ENCODE measurements at places on chromosomes 3 and 15.
A peak's percentile ranks its signal among the peaks of the same experiment; 100 is the strongest.

DNA sequence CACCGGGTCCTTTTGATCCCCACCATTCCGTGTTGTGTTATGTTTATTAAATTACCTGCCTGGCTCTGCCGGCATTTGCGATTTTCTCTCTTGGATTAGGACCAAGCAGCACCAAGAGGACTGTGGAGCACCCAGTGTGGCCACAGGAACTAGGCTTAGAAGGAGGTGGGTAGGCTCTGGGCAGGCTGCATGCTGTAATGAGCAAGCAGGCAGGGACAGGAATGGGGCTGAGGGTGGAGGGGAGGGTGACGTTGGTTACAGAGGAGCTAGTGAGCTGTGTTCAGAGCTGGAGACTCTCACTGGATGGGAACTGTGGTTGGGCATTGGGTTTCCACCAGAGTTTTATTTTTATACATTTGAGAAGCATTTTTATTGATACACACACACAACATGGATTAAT, 7.9 kb upstream of the SCN5A start:
- no peak for DNase-seq

DNA sequence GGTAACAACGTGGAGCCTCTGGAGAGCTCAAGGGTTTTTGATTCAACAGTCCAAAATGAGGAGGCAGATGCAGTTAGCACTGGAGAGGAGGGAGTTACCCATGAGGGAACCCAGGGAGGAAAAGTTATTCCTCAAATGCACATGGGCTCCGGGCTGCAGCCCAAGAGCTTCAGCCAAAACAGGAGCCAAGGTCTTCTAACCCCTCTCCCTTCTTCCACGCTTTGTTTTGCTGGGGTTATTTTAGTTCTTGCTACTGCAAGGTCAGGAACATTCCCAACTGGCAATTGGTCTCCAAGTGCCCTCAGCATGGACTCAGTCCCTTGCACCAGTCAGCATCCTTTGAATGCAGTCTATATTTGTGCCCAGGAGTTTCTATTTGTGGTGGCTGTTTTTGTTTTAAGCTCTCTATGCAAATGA, 90.0 kb downstream of the TGFBR2 start:
- no peak for DNase-seq

- no peak for DNase-seq
Observed at GRCh38 chr3:97301114-97301513, 463.4 kb upstream of the ARL6 start.

DNA sequence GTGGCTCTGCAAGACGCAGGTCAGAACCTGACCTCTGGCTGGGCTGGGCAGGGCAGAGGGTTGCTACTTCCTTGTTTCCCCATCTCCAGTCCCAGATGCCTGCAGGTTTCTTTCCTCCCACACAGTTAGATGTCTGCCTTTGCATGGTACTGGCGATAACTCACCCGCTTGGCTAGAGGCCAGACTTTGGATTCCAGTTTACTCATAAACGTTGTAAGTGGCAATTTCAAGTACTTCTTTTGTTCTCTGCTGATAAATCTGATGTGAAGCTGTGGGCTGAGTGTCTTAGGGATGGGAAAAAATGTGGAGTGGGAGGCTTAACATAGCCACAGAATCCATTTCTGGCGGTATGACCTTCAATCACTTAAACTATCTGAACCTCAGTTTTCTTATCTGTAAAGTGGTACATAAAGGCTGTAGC, 194.2 kb downstream of the EBLN2 start:
- DNase-seq, result no peak

DNA sequence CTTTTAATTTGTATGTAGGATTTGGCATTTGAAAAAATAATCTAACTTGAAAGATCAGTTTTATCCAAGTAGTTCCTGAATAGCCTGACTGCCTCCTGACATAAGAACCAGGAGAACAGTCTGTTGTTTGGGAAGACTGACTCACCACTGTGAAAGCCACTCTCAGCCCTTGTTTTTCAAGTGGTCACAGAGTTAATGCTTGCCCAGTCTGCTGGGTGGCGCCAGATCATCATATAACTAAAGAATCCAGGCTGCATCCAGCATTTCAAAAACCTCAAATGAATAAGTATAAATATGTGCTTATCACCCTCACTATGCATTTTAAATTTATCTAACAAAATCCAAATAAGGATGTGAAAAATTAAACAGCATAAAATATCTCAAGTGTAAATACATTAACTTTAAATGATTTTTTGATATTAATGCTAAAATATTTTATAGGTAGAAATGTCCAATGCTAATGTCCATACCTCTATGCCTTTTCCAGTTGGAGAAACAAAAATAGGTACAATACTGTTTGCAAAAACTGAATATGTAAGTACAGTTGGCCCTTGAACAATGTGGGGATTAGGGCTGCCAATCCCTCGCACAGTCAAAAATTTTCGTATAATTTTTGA, 26.9 kb upstream of the ZBBX start:
- no peak for DNase-seq

GRCh38 chr15:70741677-70742293, 21.6 kb downstream of the UACA start:
- DNase-seq, result no peak

DNA sequence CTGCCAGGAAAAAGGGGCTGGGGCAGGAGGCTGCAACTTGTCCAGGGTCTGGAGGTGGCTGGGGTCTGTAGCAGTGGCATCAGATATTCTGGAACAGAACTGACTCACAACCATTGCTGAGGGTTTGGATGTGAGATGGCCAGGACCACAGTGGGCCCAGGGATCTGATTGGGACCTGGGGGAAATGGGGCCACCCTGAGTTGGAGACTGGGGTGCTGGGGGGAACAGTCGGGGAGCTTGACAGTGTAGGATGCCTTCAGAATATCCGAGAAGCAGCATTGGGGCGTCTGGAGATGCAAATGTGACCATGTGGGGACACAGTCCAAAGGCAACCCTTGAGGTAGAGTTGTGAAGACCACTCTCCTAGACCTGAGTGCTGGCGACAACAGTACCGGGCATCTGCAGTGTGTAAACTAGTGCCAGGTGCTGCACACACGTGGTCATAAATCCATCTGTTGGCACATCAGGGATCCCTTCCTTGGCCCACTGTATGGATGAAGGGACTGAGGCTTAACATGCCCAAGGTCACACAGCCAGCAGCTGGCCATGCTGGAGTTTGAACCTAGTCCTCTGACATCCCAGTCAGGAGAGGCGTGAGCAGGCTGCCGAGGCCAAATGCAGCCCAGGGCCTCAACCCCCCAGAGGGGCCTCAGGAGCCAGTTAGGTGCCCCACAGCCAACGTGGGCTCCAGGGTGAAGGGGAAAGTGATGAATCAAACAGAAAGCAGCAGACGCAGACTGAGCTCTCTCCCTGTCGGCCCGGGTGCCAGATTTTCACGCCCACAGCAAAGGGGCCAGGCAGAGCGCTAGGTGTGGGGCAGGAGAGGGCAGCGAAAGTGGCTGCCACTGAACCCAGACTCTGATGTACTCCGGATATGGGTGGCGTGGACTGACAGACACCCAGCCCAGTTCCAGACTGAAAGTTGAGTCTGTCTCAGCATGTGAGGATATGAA, 18.8 kb downstream of the HEMK1 start:
- peak; percentile 73 for DNase-seq

DNA sequence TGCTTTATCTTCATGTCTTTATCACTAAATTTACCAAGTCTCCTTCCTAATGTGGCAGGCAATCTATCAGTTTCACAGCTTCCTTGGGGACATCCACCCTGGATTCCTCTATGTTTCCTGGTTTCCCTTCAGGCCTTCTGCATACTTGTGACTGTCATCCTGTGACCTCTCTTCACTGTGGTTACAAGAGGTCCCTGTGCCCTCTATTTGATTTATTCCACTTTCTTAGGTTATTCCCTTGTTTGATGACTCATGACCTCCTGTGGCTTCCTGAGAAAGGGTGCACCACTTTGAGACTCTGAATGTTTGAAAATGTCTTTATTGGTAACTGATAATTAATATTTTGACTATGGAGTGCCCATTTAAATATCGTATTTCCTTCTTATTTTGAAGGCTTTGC, 60.5 kb upstream of the KY start:
- no peak for DNase-seq

GRCh38 chr3:194343561-194343893, 7.6 kb downstream of the CPN2 start:
- no peak for DNase-seq

GRCh38 chr15:74752531-74752930, 3.9 kb downstream of the CYP1A2 start:
- no peak for DNase-seq

DNA sequence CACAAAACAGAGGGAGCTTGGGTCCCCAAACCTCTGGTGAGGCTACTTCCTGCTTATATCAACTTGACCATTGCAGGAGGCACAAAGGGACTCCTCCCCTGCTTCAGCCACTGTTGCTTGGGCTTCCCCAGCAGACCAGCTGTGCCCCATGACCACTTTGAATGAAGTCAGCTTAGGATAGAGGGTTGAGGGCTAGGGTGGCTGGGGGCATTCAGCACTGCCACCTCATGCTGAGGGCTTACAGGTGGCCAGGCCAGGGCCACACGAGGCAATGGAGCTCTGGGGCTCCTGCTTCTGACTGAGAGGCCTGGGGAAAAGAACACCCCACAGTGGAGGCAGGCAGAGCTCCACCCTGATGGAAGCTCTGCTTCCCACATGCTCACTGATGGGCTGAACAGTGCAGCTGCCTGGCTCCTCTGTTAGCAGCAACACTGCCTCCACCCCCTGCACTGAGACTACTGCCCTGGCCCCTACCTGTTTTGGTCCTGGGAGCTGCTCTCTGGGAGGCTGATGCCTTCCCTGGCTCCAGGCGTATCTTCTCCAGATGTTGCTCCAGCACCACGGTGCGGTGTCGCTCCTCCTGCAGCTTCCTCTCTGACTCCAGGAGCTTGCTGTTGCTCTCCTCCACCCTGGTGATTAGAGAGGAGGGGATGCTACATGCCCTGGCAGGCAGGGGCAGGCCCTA, 10.2 kb upstream of the HHATL start:
- DNase-seq, result no peak

GRCh38 chr3:134404366-134404885, 30.2 kb upstream of the AMOTL2 start:
- DNase-seq, result no peak

GRCh38 chr3:155704061-155704460, 40.8 kb downstream of the PLCH1 start:
- DNase-seq, result no peak

DNA sequence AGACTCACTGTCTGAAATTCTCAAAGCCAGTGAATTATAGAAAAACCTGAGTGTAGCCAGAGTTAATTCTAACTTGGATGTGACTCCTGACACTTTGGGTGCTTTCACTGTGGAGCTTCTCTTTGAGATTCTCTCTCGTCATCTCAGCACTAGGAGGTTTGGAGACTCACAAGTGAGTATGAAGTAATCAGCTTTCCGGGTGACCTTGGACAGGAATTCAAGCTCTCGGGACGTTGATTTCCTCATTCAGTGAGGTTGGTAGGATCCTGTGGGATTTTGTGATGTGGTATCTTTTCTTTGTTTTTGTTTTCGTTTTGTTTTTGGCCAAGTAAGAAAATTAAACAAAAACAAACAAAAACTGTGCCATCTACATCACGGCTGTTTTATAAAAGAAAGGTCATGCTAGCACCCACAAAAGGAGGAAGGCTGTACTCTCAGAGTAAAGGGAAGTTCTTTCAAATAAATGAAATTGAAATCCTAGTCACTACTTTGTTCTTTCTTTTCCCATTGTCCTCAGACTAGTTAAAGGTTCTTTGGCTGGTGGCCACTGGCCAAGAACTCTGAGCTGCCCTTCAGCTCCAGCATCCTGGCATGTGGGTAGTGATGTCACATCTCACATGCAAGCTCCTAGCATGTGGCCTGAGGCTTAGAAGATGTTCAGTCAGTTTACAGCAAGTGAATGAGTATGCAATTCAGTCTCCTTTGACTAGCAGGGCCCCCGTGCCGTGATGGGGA, 263.3 kb upstream of the TPM1 start:
- DNase-seq, result no peak

GRCh38 chr15:58495891-58496408, 64.2 kb downstream of the LIPC start:
- DNase-seq, result no peak

DNA sequence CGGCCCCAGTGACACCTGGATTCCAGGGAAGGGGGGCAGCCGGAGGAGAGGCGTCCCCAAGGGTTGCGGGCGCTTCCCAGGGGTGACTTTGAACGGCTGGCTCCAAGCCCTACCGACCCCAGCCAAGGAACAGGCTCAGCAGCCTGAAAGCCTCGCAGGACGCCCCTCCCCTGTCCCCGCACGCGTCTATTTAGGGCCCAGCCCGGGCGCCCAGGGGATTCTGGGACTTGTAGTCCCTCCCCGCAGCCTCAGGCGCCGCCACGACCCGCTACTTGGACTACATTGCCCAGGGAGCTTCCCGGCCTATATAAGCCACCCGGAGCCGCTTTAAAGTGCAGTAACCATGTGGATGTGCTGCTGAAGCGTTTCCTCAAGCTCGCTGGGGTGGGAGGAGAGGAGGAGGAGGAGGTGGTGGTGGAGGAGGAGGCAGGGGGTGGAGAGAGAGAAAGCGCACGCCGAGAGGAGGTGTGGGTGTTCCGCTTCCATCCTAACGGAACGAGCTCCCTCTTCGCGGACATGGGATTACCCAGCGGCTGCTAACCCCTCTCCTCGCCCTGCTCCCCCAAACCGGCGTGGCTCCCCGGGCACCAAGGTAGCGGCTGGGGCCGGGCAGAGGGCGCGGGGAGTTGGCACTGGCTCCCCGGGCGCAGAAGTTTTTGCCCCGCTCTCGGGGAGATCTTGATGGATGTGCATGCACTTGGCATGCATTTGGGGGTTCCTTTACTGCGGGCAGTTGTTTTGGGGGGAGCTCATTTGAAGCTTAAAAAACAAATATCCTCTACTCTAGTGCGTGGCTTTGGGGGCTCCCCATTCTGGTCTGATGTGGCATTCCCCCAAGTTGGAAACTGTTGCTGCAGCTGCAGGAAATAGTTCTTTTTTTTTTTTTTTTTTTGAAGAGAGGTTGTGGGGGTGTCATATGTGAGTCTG, at the start of gene ITPR1:
Gene ITPR1 (plus strand): TSS at position 335 of the 927 bp plus-strand sequence. CDS start 23,144 bp downstream, outside the sequence.
- peak; percentile 95 for DNase-seq

GRCh38 chr3:125148836-125149235, 63.7 kb downstream of the SLC12A8 start:
- no peak for DNase-seq

DNA sequence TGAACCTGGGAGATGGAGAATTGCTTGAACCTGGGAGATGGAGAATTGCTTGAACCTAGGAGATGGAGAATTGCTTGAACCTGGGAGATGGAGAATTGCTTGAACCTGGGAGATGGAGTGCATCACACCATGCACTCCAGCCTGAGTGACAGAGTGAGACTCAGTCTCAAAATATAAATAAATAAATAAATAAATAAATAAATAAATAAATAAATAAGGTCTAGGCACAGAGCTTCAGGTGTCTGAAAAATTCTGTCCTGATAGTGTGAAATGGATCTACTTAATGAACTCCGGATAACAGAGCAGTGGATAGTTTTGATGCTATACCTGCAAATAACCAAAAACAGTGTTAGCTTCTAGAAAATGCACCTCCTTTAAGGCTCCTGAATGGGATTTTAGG, 24.3 kb upstream of the NUDT16 start:
- DNase-seq, result no peak

DNA sequence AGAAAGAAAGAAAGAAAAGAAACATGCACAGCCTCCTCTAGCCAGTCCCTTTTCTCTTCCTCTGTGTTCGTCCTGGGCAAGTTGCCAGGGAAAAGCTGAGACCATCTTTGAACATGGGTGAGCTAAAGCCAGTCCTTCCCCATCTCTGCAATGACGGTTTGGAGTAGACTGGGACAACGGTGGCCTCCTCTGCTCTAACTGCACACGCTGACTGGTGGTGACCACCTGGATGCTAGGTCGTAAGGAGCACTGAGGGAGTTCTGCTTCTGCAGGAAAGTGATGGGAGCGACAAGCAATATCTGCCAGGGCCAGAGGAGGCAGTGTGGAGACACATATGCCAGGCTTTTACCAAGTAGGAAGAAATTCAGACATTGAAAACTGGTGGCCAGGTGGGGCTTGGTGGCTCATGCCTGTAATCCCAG, 111.7 kb downstream of the NUP210 start:
- no peak for DNase-seq

GRCh38 chr15:95994418-95994817, 336.1 kb upstream of the NR2F2 start:
- no peak for DNase-seq

All from stimulated activated CD8-positive, alpha-beta memory T cell treated with anti-CD3 and anti-CD28 coated beads, Interleukin-2, amount 100 ng/mL, for 48 hours (primary cell).